Fibroblast of gingiva (primary cell): ENCODE measurements at places on chromosomes 5 and 9.

- DNase-seq: no peak
These were observed 25.1 kb upstream of the LMX1B start for GRCh38 chr9:126588491-126589168.

- peak; percentile 77 for DNase-seq
These were observed 2.0 kb upstream of the ADAMTS6 start for GRCh38 chr5:65483546-65484346.

DNA sequence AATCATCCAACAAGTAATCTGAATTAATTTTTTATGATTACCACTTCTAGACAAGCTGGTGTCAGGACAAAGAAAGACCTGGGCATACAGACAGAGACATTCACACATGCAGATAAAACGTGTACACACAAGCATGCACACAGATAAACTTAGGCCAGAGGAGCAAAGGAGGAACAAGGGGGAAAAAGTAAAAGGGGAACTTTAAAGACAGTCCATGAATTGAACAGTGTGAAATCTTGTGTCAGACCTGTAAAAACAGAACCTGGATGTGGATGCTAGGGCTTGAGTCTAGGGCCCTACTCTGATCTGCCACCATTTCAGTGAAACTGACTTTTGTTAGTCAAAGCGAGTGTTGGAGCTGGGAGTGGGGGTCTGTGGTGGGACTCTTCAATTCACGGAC lies 11.2 kb upstream of the ZSWIM6 start:
- no peak for DNase-seq

DNA sequence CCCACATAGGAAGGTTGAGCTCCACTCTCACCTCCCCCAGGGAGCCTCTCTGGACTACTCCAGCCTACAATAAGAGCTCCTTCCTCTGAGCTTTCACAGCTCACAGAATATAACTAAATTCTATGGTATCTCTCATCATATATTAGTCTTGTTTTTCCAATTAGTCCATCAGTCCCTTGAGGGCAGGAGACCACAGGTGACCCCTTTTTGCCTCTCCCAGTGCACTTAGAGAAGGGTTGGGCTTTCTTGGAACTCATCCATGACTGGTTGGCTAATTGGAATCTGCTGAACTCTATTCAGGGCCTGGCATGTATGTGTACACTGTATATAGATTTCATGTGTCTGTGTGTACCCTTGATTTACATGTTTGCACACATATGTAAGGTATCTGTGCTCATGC lies 50.4 kb upstream of the ARAP3 start:
- DNase-seq: no peak

- no peak for DNase-seq
These were observed 10.3 kb downstream of the TTC23L start for GRCh38 chr5:34849253-34849652.

DNA sequence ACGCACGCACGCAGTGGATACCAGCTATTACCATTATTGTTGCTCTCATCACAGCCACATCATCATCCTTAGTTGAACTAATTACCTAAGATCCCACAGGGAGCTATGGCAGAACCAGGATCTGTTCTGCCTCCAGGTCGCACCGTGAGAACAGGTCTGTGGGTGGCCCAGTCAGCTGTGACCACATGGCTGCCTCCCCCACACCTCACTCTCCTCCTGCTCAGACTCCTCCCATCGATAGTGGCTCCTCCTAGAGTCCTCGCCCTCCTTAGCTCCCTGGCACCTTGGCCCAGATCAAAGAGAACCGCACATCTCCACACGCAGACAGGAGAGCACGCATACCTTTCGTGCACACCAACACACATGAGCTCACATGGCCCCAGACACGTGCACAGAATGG lies 32.4 kb upstream of the RPL26L1 start:
- DNase-seq: no peak

GRCh38 chr5:160507221-160507721 lies 85.6 kb downstream of the PTTG1 start:
- DNase-seq: no peak

- DNase-seq: peak; percentile 39
These were observed 65.8 kb downstream of the MTX3 start for GRCh38 chr5:79924936-79925893.

DNA sequence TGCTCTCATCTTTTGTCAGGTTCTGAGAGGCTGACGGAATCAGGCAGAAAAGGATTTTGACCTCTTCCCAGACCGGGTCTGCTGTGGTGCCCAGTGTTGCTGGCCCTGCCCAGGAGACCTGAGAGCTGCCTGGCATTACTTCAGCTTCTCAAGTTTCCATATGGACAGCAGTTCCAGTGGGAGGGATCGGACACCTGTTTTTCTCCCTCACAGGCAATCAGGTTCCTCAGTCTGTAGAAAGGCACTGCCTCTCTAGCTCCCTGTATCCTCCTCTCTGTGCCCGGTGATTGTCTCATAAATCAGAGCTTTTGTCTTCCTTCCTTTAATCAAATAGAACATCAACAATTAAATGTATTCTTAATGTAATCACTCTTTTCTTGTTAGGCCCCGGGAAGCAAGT lies 198.7 kb downstream of the SEMA6A start:
- DNase-seq: no peak

DNA sequence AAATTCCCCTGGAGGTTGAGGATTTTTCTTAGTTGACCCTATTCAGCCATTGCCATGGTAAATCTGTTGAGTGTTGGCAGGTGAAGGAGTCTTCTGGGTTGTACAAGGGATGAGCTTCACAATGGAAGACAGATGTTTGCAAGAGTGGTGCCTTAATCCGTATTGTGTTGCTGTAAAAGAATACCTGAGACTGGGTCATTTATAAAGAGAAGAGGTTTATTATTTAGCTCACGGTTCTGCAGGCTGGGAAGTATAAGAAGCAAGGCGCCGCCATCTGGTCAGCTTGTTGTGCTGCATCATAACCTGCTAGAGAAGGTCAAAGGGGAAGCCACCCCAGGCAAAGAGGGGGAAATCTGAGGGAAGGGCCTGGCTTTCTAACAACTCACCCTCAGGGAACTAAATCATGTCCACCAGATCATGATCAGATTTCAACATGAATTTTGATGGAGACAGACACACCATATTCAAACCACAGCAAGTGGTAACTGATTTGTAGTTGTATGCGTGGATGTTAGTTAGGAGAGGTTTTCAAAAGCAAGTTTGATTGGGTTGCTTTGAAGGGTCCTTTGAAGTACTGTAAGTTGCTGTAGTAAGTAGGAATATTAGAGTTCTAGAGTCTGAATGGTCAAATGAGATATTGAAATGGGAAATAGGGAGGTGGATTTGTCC lies 2.5 kb downstream of the TNPO1 start:
- peak; percentile 64 for DNase-seq

GRCh38 chr9:126869368-126869767 lies 8.9 kb downstream of the ZBTB34 start:
- DNase-seq: no peak

DNA sequence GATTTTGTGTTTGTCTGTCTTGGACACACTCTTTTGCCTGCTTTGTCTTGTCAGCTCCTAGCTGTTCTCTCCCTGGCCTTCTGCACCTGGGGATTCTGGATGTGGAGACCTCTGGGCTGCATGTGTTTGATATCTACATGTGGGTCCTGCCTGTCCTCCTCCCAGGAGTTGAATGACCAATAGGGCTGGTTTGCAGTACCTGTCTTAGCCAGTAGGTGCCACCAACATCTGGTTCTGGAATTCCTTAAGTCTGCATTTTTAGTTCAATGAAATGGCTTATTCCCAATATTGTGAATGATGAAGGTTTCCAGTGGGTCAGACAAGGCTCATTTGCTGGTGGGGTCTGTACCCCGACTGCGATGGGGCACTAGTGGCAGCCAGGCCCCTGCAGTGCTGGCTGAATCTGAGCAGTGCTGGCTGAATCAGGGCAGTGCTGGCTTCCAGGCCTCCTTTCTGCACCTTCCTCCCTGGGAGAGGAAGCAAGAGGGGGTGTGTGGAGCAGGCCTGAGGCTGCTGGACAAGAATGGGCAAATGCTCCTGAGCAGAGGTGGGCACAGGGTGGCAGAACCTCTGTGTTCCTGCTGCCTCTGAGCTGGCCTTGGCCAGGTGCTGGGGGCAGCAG lies 73.3 kb downstream of the RXRA start:
- DNase-seq: peak; percentile 30

DNA sequence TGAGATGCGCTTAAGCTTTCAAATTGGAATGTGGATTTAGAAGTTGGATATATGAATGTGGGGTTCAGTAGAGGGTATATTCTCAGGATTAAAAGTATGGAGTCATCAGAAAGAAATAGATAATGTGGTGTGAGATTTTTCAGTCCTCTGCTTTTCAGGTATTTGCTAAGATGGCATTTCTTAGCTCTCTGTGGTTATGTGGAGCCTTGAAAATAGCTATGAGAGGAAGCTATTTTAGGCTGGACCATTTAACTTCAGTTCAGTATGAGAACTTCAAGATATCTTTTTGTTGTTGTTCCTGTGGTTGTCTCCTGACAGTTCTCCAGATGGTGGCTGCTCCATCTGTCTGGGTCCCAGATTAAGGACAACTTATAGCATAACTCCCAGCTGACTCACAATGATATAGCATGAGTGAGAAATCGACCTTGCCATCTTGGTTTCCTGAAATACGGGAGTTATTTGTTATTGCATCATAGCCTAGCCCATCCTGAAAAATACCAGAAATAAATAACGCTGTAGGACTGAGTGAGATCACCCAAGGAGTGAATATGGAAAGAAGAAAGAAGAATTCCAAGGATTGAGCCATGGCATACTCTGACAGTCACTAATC lies 461.5 kb downstream of the ANXA1 start:
- DNase-seq: no peak

- DNase-seq: no peak
These were observed 273.2 kb downstream of the GADD45G start for GRCh38 chr9:89878003-89878411.

GRCh38 chr5:150434464-150434863 lies 15.1 kb downstream of the RPS14 start:
- peak; percentile 81 for DNase-seq

GRCh38 chr5:143606043-143606752 lies 202.7 kb upstream of the NR3C1 start:
- DNase-seq: no peak

GRCh38 chr5:8417316-8418048 lies 548.5 kb downstream of the MTRR start:
- DNase-seq: no peak

DNA sequence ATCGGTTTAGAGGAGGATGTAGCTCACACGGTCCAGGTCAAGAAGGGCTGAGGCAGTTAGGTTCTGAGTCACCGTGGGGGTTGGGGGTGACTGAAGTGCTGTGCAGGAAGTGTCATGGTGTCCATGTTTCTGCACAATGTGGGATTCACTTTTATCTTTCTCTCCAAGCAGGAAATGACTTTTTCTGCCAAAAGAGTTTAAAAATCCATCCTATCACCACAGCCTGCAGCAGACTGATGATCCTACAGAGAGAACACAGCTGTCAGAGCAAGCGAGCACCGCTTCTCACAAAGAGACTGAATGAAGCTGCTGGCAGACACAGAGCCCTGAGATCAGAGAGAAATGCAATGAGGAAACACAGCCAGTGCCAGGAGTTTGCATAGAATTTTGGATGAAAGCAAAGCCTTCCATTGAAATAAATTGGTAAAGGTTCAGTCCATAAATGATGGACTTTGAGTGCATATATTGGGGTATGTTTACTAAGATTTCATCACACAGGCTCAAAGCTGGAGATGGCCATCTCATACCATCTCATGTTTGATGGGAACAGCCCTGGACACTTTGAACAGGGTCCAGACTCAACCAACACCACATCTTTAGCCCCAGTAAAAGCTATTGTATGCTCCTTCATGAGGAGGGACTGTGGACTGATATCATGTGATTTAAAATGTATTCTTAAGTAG lies 213.9 kb upstream of the FBXL7 start:
- no peak for DNase-seq

GRCh38 chr9:14395317-14396082 lies 81.6 kb upstream of the NFIB start:
- no peak for DNase-seq

- DNase-seq: no peak
These were observed 14.2 kb upstream of the JAKMIP2 start for GRCh38 chr5:147796556-147797308.

DNA sequence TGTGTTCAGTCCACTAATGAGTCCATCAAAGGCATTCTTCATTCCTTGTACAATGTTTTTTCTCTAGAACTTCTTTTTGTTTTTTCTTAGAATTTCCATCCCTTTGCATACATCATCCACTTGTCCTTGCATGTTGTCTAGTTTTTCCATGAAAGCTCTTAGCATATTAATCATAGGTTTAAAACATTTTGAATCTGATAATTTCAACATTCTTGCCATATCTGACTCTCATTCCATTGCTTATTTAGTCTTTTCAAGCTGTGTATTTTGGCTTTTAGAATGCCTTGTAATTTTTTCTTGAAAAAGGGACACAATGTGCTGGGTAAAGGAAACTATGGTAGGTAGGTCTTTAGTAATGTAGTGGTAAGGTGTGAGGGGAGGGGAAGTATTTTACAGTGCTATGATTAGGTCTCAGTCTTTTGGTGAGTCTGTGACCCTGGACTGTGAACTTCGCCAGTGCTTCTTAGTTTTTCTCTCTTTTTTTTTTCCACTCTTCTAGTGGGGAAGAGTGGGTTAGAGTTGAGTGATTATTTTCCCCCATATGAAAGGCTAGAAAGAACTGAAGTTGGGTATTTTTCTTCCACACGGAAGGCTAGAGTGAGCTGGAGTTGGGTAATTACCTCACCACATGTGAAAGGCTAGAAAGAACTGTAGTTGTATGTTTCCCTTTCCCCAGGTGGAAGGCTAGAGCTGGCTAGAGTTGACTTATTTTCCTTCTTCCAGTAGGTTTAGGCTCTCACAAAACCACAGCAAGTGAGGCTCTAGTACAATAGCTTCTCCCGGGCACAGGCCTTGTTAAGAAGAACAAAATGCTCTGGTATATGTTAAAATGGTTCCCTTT lies 172.1 kb downstream of the SNX18 start:
- no peak for DNase-seq

DNA sequence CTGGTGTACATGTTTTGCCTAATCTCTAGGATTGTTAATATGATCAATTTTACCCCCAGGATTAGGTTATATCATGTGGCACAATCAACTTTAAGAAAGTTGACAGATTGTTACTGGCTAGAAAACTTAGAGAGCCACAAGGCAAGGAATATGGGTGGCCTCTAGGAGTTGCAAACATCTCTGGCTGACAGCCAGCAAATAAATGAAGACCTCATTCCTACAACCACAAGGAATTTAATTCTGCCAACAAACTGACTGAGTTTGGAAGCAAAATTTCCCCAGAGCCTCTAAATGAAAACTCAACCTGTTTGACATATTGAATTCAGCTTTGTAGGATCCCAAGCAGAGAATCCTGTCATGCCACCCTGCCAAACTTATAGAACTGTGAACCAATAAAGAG lies 196.4 kb upstream of the PTGER4 start:
- DNase-seq: peak; percentile 45

DNA sequence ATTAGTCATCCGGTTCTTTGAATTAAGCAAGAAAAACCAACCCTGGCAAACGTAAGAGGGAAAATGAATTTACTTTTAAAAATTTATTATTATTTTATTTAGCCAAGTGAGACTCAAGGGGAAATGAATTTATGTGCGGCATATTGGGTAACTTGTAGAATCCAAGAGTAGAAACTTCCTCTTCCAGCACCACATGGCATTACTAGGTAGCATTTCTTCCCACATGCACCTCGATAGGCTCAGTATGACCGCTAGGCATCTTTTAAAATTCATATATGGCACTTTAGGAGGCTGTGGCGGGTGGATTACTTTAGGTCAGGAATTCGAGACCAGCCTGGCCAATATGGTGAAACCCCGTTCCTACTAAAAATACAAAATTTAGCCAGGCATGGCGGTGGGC lies 17.6 kb upstream of the MYO10 start:
- no peak for DNase-seq
